ENCODE measurements at places on chromosomes 6 and 20.

DNA sequence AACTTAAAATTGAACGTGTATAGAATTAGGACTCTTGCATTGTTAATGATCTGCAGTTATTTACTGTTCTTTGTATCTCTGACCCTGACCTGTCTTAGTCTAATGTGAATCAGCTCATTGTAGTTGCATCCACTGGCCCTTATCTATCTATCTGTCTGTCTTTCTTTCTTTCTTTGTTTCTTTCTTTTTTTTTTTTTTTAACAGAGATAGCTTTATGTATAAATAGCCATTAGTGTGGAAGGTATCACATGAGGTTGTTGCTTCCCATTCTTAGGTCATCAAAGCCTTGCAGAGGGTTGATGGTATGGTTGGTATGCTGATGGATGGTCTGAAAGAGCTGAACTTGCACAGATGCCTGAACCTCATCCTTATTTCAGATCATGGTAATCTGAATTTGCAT, 59.9 kb downstream of the ENPP1 start:
- DNase-seq: no peak

DNA sequence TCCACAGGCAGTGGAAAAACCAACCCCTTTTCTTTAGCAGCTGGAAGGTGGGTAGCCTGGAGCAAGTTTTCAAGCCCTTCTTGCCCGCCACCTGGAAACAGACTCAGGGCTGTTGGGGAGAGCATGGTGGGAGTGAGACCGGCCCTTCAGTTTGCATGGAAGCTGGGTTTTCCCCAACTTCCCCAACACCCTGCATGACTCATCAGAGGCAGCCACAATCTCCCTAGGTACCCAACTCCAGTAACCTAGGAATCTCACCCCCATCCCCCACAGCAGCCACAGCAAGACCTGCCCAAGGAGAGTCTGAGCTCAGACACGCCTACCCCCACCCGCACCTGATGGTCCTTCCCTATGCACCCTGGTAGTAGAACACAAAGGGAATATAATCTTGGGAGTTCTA, 86.3 kb upstream of the IRAK1BP1 start:
- DNase-seq: no peak

DNA sequence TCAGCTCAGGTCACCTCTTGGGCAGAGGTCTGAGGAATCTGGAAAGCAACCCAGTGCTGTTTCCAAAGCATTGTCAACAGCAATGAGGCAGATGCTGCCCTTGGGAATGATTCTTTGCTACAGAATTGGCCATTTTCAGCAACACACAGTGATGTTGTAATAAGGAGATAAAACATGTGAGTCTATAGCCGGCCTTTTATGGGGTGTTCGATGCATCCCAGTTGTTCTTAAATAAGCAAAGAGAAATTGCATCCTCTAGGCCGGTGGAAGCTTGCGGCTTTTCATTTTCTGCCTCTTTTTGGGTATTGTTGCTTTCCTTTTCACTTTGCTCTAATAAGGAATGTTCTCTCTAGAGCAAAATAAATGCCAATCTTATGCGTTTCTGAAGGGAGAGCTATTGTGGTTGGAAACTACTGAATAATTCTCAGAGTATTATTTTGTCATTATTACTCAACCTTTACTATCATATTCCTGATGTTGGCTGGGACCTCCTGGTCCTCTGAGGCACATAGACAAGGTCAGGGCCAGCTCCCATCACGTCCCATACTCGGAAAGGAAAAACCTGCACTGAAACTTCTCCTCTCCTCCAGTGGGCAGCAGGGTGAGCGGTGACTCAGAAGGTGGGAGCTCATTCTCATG, 214.2 kb downstream of the CDH26 start:
- no peak for DNase-seq

- no peak for DNase-seq
Measured at GRCh38 chr6:83169511-83169910, 23.6 kb downstream of the PGM3 start.

- DNase-seq: no peak
Measured at GRCh38 chr6:152122434-152122833, 315.0 kb downstream of the ESR1 start.

- no peak for DNase-seq
Measured at GRCh38 chr6:91573826-91574416, 987.0 kb upstream of the MAP3K7 start.

- DNase-seq: no peak
Measured at GRCh38 chr6:169172456-169172855, 81.2 kb downstream of the THBS2 start.

DNA sequence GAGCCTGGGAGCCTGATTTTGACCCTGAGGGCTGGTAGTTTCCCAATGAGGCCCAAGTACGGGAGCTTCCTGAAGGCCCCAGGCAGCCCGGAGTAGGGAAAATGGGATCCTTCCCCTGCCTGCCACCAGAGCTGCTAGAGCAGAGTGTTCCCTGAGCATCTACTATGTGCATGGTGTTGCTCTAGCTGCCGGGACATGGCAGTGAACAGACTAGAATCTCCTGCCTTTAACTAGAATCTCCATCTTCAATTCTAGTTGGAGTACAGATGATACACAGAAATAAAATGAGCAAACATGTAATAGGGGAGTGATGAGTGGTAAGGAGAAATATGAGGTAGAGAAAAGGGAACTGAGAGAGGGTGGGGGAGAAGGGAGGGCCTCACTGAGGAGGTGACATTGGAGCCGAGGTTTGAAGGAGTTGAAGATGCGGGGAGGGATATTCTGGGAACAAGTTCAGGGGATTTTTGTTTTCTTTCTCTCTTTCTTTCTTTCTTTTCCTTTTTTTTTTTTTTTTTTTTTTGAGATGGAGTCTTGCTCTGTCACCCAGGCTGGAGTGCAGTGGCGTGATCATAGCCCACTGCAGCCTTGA, 18.5 kb downstream of the VSTM2L start:
- no peak for DNase-seq

GRCh38 chr20:53870426-53871315, 199.7 kb downstream of the BCAS1 start:
- no peak for DNase-seq

GRCh38 chr6:100121854-100122609, 128.0 kb upstream of the MCHR2 start:
- DNase-seq: no peak

DNA sequence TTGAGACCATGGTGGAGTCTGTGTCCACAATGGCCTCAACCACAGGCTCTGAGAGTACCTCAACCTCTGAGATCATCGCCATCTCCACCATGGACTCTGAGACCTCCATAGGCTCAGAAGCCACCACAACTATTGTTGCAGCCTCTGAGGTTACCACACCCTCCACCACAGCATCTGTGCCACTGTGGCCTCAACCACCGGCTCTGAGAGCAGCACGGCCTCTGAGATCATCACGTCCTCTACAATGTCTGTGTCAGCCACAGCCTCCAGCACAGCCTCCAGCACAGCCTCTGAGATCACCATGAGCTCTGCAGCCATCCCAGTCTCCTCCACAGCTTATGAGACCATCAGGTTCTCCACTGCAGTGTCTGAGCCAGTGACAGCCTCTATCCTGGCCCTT, 19.4 kb upstream of the MUC21 start:
- no peak for DNase-seq

All from NCI-H1694 treated with DMSO at 0.1 percent for 48 hours (cell line).